ENCODE measurements at places on chromosomes 11 and 22.
A peak's percentile ranks its signal among the peaks of the same experiment; 100 is the strongest.

DNA sequence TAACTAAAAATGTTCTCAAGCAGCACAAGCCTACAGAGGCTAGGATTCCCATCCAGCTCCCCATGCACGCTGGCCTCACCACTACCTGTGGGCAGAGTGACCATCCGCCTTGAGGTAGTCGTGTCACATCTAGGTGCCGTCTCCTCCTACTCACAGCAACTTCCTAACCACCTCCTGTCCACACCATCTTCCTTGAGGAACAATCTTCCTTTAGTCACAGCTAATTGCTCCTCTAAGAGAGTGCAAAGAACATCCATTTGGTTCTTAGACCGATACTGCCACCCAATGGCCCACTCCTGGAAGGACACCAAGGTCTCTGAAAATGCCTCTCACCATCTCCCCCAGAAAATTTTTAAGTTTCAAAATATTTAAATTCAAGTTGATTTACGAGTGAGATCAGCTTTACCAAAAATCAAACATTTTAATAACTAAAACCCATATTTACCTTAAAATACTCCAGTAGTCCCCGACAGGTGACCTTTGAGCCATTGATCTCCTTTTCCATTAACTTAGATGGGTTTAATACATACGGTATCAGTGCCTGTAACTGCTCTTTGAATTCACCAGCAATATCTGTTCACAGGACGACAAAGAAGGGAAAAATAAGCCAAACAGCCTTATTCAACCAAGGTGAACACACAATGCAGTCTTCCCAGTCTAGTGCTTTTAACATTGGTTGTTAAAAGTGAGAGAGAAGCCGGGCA is 21.7 kb upstream of the PLAAT3 start:
- peak; percentile 28 for DNase-seq

- no peak for DNase-seq
These were observed 157.7 kb upstream of the NECTIN1 start for GRCh38 chr11:119886667-119887230.

GRCh38 chr22:43216738-43217137 is 29.8 kb upstream of the TTLL12 start:
- no peak for DNase-seq

DNA sequence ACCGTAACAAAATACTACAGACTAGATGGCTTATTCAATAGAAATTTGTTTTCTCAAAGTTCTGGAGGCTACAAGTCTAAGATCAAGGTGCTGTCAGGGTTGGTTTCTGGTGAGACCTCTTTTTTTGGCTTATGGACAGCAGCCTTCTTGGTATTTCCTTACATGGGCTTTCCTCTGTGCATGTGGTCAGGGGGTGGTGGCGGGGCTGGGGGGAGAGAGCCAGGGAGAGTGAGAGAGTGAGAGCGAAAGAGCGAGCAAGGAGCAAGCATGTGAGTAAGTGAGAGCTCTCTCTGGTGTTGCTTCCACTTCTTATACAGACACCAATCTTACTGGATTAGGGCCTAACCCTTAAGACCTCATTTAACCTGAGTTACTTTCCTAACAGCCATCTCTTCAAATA is 181.5 kb downstream of the TMEM135 start:
- DNase-seq: no peak

DNA sequence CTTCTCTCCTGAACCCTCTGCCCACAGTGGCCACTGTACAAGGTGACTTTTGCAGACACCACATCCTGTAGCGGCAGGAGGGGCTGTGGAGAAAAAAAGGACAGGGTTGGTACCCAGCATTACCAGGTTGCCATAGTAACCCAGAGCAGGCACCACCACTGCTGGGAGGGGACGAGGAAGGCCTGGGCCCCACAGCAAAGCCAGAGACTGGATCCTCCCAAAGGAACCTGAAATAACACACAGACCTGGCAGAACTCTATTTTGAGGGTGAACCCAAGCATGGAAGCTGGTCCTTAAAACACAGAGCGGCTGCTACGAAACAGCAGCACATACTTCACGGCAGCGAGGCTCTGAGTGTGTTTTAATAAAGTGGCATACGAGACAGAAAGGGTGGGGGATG is 380.6 kb downstream of the CTTN start:
- DNase-seq: no peak

GRCh38 chr22:42145175-42145574 is 14.6 kb upstream of the CYP2D6 start:
- no peak for DNase-seq

DNA sequence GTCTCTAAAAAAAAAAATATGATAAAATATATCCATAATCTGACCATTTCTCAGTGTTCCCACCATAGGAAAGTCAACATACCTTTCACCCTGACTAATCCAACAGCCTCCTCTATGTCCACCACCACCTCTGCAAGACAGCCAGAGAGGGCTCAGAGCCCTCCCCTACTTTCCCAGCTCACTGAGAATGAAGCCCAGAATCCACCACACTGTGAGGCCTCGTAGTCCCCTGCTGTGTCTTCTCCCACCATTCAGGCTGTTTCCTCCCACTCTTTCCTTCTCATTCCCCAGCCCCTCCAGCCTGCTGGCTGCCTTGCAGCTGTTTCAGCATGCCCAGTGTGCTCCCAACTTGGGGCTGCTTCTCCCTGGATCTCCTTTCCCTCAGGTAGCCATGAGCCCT is 27.0 kb downstream of the SGSM3 start:
- no peak for DNase-seq

GRCh38 chr11:103175461-103176129 is 66.4 kb downstream of the DYNC2H1 start:
- no peak for DNase-seq

- DNase-seq: no peak
These were observed 85.4 kb downstream of the ATXN10 start for GRCh38 chr22:45757068-45757467.

- peak; percentile 94 for DNase-seq
These were observed 27.7 kb downstream of the CD44 start for GRCh38 chr11:35166369-35167360.

- DNase-seq: no peak
These were observed 59.9 kb downstream of the NUP98 start for GRCh38 chr11:3737386-3737933.

DNA sequence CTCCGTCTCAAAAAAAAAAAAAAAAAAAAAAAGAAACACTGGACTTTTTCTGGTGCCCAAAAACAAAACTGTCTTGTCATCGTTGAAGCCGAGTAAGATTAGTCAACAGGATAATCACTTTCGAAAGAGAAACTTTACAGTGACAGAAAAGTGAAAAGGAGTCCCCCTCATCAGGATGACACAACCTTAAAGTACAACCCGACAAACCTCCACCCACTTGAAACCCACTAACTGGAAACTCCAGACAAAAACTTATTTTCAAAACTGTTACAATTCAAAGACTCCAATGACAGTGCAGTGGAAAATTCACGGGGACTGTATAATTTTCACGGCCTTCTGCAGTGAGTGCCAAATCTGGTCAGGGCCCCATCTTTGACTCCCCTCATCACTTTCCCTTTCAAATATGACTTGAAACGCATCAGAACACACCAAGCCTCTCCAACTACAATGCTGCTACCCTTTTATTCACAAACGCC is 1.3 kb downstream of the DENND5A start:
- DNase-seq: no peak

DNA sequence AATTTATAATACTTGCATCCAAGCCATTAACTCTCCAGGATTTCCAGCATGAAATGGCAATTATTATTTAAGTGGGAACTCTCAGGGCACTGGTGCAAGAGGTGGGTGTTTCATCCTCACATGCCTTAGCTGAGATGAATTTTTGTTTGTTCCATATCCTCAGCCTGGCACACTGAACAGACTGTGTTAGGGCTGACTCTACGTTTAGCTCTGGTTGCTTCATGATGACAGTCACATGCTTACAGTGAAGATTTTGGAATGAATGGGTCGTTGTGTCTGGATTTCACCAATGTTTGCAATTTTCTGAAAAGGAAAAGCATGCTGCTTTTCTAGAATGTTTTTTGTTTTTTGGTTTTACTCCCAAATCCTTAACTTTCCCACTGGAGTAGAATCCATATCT is 246.6 kb downstream of the INSC start:
- no peak for DNase-seq

GRCh38 chr11:74330075-74330858 is 18.8 kb upstream of the P4HA3 start:
- no peak for DNase-seq

- DNase-seq: no peak
These were observed 98.8 kb downstream of the HSD17B12 start for GRCh38 chr11:43779306-43779705.

DNA sequence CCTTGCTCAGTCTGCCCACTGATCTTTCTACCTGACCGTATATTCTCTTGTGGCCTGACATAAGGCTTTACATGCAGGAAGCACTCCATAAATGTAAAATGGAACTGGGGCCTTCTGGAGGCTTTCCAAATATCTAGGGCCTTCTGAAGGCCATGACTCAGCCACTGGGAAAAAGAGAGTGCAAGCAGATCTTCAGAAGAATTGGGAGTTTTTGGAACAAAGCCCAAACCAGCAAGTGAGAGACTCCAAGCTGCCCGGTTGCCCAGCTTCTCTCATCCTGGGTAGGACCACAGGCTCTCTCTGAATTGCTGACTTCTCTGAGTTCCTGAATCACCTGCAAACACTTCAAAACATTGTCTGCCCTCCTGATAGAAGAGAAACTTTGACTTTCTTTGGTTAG is 107.9 kb upstream of the BMAL1 start:
- DNase-seq: peak; percentile 48
